Mesothelial cell of epicardium (in vitro differentiated cells): ENCODE measurements at places on chromosomes 11 and 22.

DNA sequence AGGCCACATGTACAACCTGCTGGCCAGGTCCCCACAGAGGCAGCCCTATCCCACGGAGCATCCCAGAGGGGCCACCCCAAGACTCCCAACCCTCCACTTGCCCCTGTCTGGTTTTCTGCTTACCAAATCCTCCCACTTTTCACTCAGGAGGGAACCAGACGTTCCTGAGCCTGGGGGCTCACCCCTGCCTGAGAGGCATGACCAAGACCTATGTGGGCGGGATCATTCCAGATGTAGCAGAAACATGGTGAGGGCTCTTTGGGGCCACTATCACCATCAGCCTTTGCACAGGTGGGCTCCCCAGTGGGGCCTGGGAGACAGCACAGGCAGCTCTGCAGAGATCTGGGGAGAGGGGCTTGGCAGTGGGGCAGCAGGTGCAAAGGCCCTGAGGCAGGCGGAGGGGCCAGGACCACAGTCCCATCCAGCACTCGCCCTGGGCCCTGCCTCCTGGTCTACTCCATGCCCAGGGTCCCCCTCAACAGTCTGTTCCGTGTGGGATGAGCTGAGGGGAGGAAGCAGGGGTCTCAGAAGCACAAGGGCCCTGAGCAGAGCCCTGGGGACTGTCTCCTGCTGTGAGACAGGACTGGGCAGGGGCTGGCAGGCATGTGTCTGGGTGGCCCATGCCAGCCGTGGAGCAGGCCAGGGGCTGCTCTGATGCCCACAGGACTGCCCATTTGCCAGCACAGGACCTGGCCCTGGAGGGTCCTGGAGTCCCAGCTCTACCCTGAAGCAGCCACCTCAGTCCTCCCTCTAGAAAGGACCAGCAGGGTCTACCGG is 9.4 kb downstream of the PIM3 start:
- DNase-seq: no peak

GRCh38 chr11:58513747-58514367 is 6.0 kb upstream of the OR5B21 start:
- DNase-seq: peak; percentile 44

- no peak for DNase-seq
These were observed 111.9 kb downstream of the CCDC34 start for GRCh38 chr11:27250867-27251665.

DNA sequence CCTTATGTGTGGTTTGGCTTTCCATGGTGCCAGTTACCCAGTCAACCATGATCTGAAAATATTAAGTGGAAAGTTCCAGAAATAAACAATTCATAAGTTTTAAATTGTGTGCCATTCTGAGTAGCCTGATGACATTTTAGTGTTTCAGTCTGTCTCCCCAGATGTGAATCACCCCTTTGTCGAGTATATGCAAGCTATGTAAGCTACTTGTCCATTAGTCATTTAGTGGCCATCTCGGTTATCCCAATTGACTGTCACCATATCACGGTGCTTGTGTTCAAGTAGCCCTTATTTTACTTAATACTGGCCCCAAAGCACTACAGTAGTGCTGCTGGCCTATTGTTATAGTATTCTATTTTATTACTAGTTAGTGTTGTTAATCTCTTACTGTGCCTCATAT is 44.9 kb downstream of the ATG16L2 start:
- no peak for DNase-seq

DNA sequence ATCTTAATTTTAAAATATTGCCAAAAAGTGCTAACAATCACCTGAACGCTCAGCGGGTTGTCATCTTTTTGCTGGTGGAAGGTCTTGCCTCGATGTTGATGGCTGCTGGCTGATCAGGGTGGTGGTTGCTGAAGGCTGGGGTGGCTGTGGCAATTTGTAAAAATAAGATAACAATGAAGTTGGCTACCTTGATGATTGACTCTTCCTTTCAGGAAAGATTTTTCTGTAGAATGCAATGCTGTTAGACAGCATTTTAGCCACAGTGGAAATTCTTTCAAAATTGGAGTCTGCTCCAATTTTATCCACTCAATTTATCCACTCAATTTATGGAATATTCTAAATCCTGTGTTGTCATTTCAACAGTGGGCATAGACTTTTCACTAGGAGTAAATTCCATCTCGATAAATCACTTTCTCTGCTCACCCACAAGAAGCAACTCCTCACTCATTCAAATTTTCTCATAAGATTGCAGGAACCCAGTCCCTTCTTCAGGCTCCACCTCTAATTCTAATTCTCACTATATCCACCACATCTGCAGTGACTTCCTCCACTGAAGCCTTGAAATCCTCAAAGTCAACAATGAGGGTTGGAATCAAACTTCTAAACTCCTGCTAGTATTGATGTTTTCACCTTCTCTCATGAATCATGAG is 78.8 kb downstream of the LINC01488 start:
- DNase-seq: peak; percentile 13

GRCh38 chr11:78339483-78339882 is 78.1 kb downstream of the GAB2 start:
- DNase-seq: no peak

DNA sequence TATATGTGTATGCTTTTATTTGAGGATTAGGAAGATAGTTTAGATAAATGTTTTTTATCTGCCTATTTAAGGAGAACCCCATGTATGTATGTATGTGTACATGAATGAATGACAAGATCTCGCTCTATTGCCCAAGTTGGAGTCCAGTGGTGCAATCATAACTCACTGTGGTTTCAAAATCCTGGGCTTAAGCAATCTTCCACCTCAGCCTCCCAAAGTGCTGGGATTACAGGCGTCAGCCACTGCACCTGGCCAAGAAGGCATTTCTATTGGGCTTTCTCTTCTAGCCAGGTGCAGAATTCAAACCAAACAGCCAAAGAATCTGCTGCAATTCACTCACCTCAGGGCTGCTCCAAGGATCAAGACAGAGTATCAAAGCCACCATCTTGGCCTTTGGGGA is 25.5 kb upstream of the DGKZ start:
- no peak for DNase-seq

GRCh38 chr22:47515384-47516125 is 753.1 kb downstream of the TBC1D22A start:
- no peak for DNase-seq

- DNase-seq: no peak
These were observed 134.1 kb downstream of the BBOX1 start for GRCh38 chr11:27174672-27175210.

GRCh38 chr22:44042249-44043218 is 18.4 kb downstream of the PARVB start:
- no peak for DNase-seq

DNA sequence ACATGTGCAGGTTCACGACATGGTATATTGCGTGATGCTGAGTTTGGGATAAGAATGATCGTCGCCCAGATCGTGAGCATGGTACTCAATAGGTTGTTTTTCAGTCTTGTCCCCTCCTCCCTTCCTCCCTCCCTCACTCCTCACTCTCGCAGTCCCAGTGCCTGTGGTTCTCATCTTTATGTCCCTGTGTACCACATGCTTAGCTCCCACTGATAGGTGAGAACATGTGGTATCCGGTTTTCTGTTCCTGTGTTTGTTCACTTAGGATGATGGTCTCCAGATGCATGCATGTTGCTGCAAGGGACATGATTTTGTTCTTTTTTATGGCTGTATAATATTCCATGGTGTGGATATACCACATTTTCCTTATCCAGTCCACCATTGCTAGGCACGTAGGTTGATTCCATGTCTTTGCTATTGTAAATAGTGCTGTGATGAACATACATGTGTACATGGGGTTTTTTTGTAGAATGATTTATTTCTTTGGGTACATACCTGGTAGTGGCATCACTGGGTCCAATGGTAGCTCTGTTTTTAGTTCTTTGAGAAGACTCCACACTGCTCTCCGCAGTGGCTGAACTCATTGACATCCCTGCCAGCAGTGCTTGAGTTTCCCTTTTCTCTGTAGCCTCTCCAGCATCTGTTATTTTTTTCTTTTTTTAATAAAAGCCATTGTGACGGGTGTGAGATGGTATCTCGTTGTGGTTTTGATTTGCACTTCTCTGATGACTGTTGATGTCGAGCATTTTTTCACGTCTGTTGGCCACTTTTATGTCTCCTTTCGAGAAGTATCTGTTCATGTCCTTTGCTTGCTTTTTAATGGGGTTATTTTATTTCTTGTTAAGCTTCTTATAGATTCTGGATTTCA is 16.4 kb downstream of the ZBED4 start:
- DNase-seq: no peak
